ENCODE measurements at places on chromosomes 16 and 17.
A peak's percentile ranks its signal among the peaks of the same experiment; 100 is the strongest.

DNA sequence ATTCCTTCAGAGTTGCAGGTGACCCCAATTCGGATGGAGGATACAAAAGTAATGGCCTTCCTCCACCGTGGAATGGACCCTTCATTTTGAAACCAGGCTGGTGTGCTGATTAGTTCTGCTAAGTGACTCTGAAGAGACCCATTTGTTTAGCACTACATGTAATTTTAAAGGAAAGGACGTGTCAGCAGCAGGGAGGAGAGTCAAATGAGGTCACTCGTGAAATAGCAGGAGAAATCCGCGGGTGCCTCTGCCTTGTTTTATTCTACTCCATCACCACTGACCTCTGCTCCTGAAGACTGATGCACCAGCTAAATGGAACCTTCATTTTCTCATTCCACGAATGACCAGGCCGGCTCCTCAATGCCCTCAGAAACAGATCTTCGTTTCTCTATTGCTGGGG, 589.2 kb downstream of the CDH11 start:
- DNase-seq = no peak

- no peak for DNase-seq
Measured at GRCh38 chr16:86823888-86824671, 245.7 kb downstream of the FOXL1 start.

- no peak for DNase-seq
Measured at GRCh38 chr17:18257268-18257981, 1.1 kb downstream of the FLII start.

DNA sequence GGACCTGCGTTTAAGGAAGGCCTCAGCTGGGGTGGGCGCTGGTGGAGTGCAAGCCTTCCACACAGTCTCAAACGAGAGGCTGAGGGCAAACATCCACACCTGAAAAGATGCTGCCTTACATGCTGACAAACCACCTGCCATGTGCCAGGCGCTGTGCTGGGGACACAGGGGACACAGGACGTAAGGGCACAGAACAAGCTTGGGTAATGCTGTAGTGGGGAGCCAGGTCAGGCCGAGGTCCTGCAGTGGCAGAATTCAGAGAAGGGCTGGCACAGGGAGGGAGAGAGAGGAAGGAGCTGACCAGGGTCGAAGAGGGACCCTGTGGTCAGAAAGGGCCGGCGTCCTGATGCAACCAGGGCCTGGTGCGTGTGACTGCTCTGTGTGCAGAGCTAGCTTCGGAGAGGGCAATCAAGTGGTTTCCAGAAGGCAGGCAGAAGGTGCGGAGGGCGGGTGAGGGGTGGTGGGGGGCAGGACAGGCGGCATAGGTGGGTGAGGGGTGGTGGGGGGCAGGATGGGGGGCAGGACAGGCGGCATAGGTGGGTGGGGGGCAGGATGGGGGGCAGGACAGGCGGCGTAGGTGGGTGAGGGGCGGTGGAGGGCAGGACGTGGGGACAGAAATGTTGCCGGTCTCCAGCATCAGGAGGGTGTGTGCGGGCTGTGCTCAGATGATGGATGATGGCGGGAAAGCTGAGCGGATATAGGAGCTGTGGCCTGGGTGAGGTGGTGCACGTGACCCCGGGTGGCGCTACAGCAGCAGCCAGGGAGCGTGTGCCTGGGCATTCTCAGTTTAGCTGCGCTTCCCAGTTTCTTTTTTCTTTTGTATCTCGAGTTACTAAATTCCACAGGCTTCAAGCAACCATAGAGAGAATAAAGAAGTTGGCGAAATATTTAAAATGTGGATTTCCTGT, 18.8 kb downstream of the TELO2 start:
- DNase-seq = no peak

DNA sequence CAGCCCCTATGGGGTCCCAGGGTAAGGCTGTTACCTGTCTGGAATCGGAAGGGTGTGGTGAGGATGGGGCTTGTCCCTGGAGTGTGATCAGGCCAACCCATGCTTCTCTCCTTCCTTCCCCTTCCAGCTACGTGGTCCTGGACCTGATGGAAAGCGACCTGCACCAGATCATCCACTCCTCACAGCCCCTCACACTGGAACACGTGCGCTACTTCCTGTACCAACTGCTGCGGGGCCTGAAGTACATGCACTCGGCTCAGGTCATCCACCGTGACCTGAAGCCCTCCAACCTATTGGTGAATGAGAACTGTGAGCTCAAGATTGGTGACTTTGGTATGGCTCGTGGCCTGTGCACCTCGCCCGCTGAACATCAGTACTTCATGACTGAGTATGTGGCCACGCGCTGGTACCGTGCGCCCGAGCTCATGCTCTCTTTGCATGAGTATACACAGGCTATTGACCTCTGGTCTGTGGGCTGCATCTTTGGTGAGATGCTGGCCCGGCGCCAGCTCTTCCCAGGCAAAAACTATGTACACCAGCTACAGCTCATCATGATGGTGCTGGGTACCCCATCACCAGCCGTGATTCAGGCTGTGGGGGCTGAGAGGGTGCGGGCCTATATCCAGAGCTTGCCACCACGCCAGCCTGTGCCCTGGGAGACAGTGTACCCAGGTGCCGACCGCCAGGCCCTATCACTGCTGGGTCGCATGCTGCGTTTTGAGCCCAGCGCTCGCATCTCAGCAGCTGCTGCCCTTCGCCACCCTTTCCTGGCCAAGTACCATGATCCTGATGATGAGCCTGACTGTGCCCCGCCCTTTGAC, 2.4 kb downstream of the MAPK7 start:
- no peak for DNase-seq

- peak; percentile 99 for DNase-seq
Measured at GRCh38 chr17:77451245-77451893, 310.6 kb downstream of the SEC14L1 start.

GRCh38 chr17:49227436-49228261, 2.9 kb downstream of the PHOSPHO1 start:
- peak; percentile 84 for DNase-seq

DNA sequence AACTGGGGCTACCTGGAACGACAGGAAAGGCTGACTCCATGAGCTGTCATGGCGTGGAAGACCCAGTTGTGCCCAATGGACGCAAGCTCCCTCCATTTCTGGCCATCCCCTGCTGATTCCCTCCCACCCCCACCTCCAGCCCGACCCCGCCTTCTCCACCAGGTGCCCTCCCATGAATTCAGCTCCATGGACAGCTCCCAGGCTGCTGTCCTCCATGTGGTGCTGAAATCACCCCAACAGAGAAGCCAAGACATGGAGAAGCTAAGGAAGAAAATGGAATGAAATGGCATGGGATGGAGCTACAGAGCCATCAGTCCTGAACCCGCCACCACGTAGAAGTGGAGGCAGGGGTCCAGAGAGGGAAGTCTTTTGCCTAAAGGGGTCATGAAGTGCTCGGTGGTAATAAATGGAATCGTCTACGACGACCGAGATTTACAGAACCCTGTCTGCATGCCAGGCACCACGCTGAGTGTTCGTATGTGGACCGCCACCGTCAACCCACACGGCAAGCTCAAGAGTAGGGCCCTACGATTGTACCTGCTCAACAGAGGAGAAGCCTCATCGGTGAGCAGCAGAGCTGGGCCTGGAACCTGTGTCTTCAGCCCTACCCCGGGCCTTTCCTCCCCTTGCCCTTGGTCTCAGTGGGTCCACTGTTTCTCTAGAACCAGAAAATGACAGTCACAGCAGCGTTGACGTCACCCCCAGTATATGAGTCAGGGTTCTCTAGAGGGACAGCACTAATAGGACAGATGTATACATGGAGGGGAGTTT, 9.3 kb upstream of the ZC3H18 start:
- peak; percentile 63 for DNase-seq

GRCh38 chr17:15321556-15322251, 19.7 kb downstream of the TEKT3 start:
- DNase-seq = no peak

GRCh38 chr17:20266806-20267458, 200.4 kb downstream of the LGALS9B start:
- DNase-seq = no peak

DNA sequence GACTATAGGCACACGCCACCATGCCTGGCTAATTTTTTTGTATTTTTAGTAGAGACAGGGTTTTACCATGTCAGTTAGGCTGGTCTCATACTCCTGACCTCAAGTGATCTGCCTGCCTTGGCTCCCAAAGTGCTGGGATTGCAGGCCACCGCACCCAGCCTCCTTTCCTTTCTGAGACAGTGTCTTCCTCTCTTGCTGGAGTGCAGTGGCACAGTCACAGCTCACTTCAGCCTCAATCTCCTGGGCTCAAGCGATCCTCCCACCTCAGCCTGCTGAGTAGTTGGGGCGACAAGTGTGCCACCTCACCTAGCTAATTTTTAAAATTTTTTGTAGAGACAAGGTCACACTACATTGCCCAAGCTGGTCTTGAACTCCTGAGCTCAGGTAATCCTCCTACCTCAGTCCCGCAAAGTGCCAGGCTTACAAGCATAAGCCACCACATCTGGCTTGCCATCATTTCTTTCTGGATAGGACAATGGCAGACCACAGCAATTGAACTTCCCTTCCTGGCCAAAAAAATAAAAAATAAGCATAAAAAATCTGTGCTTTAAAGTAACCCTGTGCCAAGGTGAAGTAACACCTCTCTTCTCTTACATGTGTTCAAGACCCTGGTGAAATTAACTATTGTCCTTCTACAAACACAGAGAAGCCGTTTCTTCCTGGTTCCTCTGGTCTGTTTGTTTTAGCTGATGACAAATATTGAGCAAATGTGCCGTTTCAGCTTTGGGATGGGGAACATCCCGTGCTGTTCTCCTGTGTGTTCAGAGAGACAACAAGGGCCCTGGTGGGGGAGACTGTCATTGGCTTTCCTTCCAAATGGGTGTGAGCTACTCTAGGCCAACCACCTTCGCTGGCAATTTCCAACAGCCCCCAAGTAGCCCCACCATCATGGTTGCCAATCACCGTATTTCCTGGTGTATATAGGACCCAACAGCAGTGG, 60.2 kb downstream of the EMP2 start:
- no peak for DNase-seq

- DNase-seq = no peak
Measured at GRCh38 chr16:66346221-66346620, 20.3 kb upstream of the CDH5 start.

DNA sequence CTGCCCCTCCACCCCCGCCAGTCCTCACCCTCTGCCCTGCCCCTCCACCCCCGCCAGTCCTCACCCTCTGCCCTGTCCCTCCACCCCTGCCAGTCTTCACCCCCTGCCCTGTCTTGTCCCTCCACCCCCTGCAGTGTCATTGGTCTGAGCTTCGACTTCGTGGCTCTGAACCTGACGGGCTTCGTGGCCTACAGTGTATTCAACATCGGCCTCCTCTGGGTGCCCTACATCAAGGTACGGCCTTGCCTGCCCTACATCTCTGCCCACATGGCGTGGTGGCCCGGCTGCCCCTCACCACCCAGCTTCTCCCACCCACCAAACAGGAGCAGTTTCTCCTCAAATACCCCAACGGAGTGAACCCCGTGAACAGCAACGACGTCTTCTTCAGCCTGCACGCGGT, 12.0 kb downstream of the TAX1BP3 start:
- DNase-seq = no peak

All from ecto neural progenitor cell (in vitro differentiated cells).